ENCODE measurements at places on chromosomes 16 and 17.

DNA sequence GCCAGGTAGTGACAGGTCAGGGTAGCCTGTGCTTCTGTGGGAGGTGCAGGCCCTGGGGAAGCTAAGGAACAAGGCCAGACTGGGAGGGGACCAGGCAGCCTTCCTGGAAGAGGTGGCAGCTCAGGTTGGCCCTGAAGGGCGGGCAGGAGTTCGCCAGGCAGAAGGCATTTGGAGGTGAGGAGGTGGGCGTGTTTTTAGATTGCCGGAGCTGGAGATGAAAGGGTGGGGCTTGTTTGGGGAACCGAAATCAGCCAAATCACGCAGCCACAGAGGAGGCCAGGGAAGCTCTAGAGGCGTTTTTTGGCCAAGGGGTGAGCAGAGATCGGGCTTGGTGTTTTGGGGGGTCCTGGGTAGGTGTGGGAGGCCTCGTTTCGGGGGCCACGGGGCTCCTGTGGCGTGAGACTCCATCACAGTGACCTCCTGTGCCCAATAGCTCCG, 7.6 kb downstream of the ADCY7 start:
- DNase-seq, result no peak

DNA sequence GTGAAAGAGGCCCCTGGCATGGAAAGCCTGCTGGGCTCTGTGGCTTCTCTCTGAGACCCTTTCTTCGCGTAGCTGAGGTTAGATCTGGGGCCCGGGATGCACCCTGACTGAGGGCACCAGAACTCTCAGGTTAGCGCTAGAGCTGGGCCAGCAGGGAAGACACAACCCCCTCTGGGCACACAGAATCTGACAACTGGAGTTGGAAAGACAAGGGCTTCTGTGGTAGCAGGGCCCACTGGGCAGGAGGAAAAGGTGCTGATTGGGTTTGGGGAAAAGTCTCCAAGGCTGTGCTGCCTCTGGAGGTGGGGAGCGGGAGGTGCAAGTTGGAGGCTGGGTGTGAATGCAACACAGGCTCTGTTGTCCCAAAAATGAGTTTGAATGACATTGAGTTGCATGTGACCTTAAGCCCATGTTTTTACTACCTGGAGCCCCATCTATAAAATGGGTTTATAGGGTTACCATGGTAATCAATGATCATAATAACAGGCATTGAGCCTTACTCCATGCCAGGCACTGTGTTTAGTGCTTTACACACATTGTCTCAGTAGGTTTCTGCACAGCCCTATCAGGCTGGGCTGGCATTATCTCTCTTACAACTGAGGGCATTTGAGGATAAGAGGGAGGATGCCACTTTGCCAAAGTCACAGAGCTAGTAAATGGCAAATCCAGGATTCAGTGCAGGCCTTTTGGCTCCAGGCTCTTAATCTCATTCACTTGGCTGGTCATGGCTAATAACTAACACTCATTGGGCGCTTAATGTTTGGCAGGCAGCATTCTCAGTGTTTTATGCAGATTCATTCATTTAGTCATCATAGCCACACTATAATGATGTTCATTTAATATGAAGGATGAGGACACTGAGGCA, 9.5 kb upstream of the IGFBP4 start:
- no peak for DNase-seq

- DNase-seq, result peak; percentile 74
These were observed 3.2 kb downstream of the MYL11 start for GRCh38 chr16:30377812-30378235.

- DNase-seq, result no peak
These were observed 12.7 kb upstream of the COTL1 start for GRCh38 chr16:84630446-84631152.

- no peak for DNase-seq
These were observed 3.4 kb downstream of the SPNS1 start for GRCh38 chr16:28977703-28978662.

GRCh38 chr17:47687748-47688147, 6.2 kb upstream of the TBKBP1 start:
- DNase-seq, result no peak

DNA sequence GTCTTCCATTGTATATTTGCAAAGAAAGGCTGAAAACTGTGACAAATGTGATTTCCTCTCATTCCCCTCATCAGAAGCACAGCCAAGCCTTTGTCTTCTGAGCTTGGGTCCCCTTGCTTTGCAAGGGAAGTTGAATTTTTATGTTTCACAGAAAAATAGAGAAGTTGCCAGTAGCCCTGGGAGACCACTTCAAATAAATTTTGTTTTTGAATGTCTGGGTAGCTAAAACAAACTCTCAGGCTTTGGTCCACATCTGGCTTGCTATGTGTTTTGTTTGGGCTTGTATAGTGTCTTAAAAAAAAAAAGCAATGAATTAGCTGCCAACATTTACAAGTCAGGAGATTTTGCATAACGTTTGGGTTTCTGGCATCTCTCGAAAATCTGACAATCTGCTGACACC, 24.1 kb downstream of the PIK3R6 start:
- no peak for DNase-seq

DNA sequence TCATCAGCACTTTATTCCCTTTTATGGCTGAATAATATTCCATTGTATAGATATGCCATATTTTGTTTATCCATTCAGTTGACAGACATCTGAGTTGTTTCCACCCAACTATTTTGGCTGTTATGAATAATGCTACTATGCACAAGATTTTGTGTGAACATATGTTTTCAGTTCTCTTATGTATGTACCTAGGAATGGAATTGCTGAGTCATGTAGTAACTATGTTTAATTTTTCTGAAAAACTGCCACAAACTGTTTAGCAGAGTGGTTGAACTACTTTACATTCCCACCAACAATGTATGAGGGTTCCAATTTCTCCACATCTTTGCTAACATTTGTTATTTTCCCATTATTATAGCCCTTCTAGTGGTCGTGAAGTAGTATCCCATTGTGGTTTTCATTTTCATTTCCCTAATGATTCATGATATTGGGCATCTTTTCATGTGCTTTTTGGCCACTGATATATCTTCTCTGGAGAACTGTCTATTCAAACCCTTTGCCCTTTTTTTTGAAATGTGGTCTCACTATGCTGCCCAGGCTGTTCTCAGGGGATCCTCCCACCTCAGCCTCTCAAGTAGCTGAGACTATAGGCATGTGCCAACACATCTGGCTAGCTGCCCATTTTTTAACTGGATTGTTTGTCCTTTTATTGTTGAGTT, 26.3 kb downstream of the SMURF2 start:
- no peak for DNase-seq

GRCh38 chr17:7222972-7223292, 3.2 kb downstream of the ACADVL start:
- no peak for DNase-seq

DNA sequence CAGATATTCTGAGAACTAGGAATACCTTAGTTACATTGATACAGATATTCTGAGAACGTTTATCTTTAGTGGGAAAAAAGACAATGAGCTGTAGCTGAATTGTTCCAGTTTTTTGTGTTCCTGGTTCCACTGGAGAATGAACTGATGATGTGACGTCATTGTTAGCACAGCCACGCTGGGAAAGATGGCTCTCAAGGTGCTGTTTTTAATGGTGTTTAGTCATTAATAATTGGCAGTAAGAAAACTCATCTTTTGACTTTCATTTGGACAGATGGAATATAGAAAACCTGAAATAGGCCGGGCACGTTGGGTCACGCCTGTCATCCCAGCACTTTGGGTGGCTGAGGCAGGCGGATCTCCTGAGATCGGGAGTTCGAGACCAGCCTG, 10.4 kb downstream of the FOXK2 start:
- DNase-seq, result no peak

- no peak for DNase-seq
These were observed 108.5 kb downstream of the ZNF778 start for GRCh38 chr16:89325861-89326471.

DNA sequence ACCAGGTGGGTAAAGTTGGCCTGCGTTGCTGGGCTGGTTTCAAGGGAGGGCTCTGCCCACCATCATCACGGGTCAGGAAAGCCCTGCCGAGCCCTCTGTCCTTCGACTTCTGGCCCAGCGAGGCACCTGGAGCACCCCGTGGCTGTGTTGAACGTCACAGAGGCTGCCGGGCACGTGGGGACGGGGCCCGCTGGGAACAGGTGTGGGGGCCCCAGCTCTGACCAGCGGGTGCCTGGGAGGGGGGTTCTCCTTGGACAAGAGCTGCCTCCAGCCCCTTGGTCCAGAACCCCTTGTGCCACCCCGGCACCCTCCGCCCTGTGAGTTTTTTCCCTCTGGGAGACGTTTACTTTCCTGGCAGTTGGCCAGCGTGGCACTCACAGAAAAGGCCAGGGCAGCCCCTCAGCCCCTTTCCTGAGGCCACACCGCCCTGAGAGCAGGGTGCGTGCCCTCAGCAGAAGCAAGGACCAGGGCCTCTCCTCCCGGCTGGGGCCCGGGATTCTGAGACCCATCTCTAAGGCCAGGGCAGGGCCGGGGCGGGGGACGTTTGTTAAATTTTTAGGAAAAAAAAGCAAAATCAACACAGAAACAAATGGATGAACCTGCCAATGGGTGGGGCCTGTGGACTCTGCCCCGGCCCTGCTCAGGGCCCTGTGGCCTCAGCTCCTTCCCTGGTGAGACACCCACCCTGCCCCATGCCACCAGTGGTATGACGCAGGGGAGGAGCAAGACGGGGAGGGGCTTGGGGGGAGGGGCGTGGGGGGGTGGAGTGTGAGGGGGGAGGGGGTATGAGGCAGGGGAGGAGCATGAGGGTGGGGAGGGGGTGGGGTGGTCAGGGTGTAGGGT, 31.3 kb upstream of the GNG13 start:
- no peak for DNase-seq

DNA sequence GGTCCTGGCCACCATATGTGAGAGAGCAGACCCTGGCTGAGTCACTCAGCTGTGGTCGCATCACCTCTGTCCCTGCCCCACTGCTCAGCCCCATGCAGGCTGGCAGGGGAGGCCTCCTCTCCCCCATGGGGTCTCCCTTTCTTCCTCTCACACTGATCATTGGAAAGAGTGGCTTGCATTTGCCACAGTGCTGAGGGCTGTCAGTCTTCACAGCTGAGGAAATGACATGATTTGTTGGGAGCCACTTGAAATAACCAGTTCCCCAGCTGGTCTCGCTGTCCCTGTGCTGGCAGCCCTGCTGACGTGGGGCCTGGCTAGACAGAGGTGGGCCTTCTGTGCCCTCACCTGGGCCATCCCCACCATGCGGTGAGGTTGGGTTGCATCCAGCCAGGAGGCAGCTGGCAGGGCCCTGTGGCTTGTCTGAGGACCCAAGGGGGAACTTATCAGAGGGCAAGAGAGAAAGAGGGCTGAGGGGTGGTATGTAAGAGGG, 30.1 kb upstream of the MED9 start:
- DNase-seq, result no peak

DNA sequence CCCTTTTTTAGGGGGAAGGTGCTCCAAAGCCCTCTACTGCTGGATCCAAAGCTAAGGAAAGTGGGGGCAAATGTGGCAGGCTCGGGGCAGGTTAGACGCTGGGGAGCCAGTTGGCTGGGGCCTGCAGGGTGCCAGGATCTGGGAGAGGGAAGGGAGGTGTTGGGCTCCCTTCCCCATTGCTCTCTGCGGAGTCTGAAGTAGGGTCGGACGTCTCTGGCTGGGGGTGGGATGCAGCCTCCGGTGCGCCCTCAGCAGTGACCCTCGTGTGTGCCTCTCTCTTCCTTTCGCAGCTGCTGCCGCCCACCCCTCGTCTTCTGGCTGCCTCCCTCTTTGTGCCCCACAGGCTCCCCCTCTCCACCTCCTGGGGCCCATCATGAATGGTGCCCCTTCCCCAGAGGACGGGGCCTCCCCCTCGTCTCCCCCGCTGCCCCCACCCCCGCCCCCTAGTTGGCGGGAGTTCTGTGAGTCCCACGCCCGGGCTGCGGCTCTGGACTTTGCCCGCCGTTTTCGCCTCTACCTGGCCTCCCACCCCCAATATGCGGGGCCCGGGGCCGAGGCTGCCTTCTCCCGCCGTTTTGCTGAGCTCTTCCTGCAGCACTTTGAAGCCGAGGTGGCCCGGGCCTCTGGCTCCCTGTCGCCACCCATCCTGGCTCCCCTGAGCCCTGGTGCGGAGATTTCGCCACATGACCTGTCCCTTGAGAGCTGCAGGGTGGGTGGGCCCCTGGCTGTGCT, 2.2 kb downstream of the SH2B1 start:
- DNase-seq, result no peak

DNA sequence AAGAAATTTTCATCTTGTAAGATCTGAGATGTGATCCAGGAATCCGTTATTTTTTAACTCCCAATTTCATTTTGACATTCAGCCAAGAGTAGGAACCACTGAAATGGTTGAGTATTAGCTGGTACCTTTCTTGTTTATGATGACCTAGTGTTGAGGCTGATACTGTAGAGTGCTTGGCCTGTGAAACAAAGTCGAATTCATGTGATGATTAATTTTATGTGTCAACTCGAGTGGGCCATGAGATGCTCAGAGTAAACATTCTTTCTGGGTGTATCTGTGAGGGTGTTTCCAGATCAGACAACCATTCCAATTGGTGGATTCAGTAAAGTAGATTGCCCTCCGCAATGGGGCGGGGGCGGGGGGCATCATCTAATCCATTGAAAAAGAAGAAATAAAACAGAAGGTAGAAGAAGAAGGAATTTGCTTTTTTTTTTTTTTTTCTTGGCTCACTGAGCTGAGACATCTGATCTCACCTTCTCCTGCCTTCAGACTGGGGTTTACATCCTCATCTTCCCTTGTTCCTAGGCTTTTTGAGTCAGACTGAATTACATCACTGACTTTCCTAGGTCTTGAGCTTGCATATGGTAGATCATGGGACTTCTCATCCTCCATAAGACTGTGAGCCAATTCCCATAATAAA, 264.6 kb upstream of the KCNJ16 start:
- no peak for DNase-seq

- no peak for DNase-seq
These were observed 546.1 kb downstream of the MAF start for GRCh38 chr16:79054211-79054984.

DNA sequence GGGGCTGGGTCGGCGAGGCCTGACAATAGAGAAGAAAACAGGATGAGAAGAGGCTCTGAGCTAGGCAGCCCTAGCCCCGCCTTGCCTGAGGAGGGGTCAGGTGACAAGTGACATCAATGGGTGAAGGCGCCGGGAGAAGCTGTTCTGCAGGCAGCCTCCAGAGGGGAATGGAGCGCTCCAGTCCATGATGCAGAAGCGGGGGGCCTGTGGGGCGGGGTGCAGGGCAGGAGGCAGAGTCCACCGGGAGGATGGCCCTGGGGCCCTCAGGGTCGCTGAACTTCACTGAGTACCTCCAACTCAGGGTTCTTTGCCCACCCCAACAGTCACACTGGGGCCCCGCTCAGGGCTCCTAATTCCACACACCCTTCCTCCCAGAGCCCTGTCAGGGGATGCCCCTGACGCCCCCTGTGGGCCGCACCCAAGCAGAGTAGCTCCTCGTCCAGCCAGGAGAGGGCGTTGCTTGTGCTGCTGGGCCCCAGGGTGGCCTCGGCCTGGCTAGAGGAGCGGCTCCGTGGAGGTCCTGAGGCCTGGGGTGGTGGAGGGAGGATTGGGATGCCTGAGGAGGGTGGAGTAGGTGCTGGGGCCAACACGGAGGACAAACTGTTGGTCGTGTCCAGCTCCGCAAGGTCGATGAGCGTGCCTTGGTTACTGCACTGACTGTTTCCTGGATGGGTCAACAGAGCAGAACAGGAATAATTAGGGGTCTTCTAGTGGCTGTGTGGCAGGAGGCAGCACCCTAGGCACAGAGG, 20.8 kb downstream of the GGA3 start:
- no peak for DNase-seq

All from stimulated activated CD8-positive, alpha-beta memory T cell treated with anti-CD3 and anti-CD28 coated beads, Interleukin-4, amount 100 ng/mL, for 24 hours (primary cell).